ENCODE measurements at places on chromosomes 2 and 18.

DNA sequence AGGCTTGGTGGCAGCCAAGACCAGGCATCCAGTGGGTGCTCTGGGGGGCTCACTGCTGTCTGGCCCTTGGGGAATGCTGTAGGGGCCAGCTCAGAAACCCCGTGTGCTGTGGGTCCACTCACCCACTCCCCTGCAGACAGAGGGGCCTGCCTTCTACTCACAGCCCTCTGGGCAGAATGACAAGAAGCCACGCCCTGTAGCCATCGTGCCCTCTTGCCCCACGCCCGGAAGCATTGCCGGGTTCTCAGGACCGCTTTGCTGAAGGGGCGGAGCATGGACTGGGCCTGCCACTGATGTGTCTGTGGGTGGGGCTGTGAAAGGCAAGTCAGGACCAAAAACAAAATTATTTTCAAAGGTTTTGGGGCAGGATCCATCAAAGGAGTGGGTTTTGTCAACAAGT, 27.8 kb downstream of the GLI2 start:
- DNase-seq, result no peak

DNA sequence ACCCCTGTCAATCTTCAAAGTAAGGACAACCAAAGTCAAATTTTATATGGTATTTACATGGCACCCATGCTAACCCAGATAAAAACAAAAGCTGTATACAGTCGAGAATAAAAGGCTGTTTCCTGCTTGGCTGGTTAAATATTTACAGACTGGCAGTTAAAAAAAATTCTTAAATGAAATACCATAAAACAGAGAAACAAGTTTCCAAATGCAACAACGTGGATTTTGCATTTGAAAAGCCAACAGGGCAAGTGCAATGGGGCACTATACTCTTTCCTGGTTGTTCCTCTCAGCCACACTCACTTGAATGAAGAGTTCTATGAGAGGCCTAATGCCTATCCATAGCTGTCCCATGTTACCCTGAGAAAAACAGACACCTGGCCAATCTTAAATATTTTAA, 6.1 kb upstream of the NR4A2 start:
- DNase-seq, result no peak

- DNase-seq, result no peak
Measured at GRCh38 chr18:58534535-58535301, 94.2 kb downstream of the ALPK2 start.

DNA sequence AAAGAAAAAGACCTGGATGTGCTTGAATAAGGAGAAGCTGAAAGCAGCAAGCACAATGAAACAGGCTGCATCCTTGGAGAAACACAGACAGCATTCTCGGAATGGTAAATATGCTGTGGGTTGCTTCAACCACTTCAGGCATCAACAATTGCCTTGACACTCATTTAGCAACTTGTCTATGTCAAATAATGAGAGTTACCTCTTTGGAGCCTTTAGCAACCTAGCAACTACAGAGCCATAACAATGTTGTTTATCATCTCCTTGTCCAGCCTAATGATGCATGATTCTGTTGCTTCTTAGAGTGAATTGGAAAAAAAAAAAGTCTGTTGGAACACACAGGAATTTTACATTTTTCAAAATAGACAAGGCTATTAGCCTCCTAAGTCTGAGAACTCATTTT, 410.6 kb downstream of the PIK3C3 start:
- no peak for DNase-seq

DNA sequence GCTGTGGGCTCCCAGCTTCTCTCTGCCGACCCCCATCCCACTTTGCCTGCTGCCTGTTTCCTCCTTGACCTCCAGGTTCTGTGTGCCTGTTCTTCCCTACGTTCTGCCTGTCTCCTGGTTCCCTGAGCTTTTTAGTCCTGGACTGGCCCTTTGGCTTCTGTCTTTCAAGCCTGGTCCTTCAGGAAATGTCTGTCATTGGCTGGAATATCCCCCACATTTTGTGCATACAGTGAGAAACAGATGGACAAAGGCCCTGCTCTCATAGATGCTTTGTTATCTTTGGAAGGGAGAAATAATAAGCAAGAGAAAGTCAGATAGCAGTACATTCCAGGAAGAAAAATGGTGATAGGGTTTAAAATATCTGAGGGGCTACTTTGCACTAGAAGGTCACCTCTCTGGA, 5.7 kb downstream of the MGAT5 start:
- DNase-seq, result no peak

- no peak for DNase-seq
Measured at GRCh38 chr2:37459095-37459981, 114.9 kb downstream of the QPCT start.

GRCh38 chr2:128597121-128597762, 278.6 kb upstream of the HS6ST1 start:
- DNase-seq, result no peak

- no peak for DNase-seq
Measured at GRCh38 chr2:9060819-9061218, 57.3 kb upstream of the MBOAT2 start.

DNA sequence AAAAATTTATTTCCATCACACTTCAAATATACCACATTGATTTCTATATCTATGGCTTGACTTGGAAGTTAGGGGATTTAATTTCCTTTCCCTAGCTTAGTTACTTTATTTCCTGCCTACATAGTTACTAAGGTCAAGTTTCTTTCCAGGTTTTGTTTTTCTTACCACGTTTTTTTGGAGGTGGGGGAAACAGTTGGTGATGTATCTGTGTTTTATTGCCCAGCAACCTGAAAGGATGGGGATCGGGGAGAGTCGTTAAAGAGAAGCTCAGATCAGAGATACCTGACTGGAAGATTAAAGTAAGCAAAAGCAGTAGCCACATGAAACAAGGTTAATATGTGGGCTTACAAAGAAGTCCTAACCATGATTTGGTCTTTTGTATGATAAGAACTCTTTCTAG, 127.8 kb downstream of the OSBPL6 start:
- DNase-seq, result no peak

DNA sequence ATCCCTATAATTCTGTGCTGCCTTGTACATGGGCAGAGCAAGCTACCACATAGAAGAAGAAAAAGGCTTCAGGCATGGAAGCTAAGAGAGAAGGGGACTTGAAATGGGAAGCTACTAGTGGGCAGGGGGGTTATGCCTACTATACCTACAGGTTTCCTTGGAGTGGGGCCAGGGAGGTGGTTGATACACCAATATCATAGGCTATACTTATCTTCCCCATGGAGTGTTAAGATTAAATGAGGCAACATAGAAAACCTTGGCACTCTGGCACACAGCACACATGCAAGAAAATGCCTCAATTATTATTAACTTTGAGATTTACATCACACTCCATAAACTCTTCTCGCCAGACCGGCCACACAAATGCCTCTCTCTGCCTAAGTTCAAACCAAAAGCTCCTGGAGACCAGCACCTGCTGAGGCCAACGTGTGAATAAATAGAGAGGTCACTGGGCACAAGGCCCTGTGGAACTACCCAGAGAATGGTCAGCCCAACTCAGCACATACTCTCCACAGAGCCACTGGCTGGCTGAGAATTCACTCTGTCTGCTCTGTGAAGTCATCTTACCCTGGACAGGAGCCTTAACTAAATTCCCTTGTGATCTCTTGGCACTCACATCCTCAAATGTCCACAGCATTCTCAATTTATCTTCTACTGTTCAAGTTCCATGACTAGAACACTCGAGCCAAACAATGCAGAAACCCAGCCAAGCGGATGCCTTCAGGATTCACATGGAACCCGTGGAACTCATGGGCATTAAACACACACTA, 498.7 kb downstream of the BCL11A start:
- DNase-seq, result no peak

DNA sequence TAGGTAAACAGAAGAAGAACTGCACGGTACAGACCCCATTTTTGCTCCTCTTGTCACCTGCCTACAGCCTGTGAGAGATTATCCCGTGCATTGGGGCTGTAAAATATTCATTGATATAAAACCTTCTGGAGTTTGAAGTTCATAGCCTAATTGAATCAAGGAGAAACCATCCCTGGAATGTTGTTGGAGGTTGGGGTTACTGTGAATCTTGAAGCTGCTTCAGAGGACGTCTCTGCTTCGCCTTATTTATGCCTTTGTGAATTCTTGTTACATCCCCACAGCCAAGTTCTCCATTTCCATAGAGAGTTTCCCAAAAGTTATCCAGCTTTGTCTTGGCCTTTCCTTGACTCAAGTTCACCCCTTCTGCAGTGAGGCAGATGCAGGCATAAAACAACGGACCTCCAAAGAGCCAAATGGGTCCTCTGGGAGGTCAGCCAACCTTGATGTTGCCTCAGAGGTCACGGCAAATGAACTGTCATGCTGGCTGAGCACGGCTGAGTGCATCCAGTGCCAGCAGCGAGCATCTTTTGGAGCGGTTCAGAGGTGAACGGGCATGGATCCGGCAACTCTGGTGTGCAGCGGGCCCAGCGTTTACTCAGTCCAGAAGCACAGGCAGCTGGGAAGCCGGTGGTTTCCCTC, 317.6 kb downstream of the PRKCE start:
- DNase-seq, result no peak

DNA sequence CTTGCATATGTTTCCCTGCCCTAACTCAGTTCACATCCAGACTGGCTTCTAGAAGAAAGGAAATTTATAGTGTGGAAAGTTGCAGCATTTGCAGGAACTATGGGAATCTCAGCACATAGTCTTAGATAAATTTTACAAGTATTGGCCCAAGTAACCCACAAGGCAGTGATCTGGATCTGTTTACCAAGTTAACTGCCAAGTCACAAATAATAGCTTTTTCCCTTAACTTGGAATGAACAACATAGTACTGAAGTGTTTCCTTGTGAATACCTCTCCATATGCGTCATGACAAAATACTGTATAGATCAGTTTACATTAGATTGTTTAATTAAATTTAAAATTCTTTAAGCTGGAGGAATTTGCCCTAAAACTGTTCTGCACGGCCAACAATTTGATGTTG, 255.8 kb upstream of the EPAS1 start:
- no peak for DNase-seq

DNA sequence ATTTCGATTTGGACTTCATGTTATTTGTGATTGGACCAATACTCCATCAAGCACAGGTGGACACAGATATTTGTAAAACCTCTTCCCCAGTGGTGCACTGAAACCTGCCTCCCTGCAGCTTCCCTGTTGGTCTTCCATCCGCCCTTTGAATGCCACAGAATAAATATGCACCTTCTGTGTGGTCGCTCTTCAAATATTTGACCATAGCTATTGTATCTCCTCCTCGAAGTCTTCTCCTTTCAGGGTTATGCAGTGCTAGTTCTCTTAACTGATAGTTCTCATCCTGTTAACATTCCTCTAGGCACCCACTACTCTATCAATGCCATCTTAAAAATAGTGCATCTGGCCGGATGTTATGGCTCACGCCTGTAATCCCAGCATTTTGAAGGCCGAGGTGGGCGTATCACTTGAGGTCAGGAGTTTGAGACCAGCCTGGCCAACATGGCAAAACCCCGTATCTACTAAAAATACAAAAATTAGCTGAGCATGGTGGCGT, 12.5 kb downstream of the SPATS2L start:
- DNase-seq, result no peak

DNA sequence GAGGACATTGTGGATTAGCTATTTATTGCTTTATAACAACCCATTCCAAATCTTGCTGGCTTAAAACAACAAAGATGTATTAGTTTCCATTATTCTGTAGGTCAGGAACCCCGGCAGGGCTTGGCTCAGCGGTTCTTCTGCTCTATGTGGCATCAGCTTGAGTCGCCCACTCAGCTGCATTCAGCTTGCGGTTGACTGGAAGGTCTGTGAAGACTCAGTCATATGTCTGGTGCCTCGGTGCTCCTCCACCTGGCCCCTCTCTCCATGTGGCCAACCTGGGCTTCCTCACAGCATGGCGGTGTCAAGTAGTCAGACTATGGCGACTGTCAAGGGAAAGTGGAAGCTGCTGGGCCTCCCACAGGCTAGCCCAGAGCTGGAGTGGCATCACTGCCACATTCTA, 48.6 kb downstream of the EMILIN2 start:
- DNase-seq, result no peak

DNA sequence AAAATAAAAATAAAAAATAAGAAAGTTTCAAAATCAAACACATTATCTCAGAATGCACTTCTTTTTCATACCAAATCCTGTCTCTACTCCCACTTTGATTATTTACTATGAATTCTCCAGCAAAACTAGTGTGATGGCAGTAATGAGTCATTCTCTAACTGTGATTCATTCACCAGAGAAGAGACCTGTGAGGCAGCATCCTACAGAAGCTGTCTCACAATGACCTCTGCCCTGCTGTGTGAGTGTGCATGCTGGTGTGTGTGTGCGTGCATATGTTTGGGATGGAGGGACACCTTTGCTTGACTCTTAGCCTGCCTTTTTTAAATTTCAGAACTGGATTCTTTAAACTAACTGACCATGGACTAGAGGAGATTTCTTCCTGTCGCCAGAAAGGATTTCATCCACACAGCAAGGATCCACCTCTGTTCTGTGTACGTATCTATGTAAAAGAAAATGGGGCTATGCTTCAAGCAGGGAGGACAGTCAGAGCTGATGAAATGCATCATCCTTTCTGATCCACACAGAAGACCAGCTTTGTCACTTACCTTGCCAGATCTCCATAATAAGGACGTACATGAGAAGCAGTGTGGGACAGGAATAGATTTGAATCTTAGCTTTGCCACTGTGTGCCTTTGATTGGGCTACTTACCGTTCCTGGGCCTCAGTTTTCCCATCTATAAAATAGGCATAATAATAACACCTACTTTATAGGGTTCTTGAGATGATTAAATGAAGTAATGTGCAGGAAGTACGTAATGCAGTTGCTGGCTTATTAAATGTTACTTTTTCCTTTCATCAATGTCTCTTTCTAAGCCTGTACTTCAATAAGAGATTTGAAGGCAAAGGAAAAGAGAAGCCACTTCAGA, 31.2 kb downstream of the STAMBP start:
- no peak for DNase-seq

DNA sequence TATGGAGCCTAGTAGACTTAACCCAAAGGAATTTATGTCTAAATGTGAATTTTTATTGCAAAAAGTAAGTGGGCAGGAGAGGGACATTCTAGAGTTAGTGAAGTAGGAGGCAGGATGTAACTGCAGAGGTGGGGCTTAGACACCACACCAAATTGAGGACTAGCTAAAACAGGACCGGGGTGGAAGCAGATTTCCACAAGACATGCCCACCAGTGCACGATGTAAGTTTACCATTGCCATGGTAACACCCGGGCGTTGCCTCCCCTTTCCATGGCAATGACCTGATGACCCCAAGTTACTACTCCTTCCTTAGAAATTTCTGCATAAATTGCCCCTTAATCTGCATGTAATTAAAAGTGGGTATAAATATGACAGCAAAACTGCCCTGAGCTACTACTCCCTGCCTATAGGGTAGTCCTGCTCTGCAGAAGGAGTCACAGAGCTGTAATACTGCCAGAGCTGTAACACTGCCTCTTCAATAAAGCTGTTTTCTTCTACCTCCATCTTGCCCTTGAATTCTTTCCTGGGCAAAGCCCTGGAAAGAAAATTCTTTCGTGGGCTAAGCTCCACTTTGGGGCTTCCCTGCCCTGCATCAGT, 509.7 kb downstream of the ERBB4 start:
- no peak for DNase-seq

- DNase-seq, result no peak
Measured at GRCh38 chr2:111628221-111628620, 255.8 kb downstream of the ANAPC1 start.

- DNase-seq, result no peak
Measured at GRCh38 chr18:47944972-47945852, 14.8 kb upstream of the SMAD2 start.
